DND-41 (cell line): ENCODE measurements at places on chromosomes 16 and 17.

- no peak for DNase-seq
These were observed 14.2 kb downstream of the RAB40B start for GRCh38 chr17:82684228-82684841.

DNA sequence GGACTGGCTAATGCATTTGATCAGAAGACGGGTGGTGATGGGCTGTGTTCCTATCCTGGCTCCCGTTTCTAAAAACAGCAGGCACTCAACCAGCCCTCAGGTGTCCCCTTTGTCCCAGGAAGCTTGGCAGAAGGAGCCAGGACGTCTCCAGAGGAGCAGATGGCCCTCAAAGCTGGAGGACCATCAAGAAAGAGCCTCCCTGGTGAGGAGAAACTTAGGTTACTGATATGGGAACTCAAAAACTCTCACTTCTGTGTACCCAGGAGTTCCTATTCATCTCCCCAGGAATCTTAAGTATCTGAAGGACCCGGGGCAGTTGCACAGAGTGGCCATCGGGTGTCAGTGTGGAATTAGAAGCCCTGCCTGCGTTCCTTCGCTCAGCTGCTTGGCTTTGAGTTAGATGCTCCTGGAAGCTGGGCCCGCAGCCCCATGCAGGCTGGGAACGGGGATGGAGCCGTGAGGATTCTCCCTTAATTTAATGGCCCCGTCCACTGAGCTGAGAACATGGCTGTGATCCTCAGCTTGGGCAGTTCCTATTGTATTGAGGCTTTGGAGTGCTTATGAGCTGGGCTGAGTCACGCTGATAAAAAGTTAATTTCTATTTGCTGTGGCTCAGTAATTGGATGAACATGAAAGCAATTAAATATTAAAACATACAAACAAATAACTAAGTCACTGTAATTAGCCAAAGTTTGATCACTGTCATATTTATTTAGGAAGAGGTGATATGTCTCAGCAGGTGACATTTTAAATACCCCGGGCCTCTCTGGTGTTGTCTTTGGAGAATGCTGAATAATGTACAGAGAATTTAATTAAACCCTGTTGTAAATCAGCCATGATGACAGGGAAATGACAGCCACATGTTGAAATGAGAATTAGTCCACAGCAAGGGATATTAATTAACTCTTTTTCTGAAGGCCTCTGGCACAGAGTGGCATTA is 402.1 kb downstream of the SEC14L1 start:
- peak; percentile 74 for DNase-seq

DNA sequence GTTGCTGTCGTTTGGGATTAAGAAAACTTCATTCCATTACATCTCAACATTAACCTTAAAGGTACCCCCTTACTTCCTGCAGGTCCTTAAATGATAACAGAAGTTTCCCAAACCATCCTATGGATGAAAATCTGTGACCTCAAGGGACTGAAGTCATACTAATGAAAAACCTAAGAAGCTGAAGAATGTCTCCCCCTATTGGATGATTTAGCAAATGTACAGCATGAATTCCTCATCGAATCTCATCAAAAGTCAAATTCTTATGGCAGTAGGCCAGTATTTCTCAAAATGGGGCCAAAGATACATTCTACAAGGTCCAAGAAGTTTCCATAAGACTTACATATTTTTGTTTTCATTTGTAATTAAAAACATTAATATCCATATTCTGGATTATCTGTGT is 13.5 kb downstream of the SCO1 start:
- DNase-seq: no peak

DNA sequence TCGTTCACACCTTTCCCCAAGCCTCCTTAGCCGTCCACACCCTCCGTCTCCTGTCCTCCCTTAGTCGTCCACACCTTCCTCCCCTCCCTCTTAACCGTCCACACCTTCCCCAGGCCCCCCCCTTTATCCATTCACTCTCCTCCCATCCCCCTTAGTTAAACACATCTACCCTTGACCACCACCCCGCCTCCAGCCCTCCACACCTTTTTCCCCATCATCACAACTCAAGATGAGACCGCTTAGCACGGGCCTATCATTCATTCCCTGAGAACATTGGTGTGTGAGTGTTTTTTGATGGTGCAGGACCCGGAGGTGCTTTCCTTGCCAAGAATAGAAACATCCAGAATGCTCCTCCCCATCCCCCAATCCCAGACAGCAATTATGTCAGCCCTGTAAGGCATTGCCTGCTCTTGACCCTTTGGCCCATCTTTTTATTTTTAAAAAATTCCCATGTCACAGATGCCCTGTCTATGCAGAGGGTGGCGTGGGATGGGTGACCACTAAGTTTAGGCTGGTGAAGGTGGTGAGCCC is 1.4 kb downstream of the TENT4B start:
- no peak for DNase-seq

DNA sequence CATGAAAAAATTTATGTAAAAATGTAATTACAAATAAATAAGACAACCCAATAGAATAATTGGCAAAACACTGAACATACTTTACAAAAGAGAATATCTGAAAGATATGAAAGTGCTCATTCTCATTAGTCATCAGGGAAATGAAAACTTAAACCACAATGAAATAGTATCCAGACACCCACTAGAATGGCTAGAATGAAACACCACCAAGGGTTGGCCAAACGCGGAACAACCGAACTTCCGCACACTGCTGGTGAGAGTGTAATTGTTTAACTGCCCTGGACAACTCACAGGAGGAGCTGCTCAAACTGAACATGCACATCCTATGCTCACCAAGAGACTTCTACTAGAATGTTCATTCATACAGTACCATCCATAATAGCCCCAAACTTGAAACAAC is 5.8 kb upstream of the ZDHHC7 start:
- no peak for DNase-seq

GRCh38 chr17:19619705-19620325 is 28.7 kb upstream of the ALDH3A2 start:
- DNase-seq: no peak

DNA sequence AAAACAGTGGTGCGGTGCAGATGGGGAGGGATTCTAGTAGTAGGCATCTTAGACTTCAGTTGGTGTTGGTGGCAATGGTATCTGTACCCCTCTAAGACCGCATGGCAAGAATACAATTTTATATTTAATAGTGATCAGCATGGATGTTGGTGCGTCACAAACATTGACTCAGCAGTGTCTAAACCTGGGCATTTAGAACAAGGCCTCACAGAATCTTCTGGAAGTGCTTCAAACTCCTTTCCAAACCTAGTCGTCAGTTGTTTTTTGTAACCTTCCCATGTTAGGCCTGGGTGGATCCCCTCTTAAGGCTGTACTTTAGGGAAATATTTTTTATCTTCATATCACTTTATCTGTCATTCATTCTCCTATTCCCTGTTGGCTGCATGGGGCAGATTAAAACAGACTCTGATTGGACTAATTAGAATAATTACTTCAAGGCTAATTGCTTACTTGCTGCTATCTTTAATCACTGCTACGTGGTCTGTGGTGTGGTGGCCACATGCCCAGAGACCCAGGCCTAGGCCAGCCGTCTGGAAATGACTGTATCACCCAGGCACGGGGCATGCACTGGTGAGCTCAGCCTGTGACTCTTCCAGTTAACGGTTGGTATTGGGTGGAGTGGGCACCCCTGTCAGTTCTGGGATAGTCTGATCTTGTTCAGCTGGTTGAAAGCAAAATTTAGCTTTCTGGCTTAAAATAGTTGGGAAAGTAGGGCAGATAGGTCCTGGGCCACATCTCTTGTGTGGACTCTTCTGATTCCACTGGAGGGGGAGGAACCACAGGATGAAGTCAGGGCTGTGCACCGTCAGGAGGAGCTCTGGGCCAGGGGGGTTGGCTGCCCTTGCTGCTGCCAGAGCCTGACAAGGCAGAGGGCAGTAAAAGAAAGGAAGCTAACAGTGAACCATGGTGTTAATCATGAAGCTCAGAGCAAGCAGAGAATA is 4.5 kb downstream of the ALKBH5 start:
- no peak for DNase-seq

- DNase-seq: no peak
These were observed 15.8 kb downstream of the ANKFY1 start for GRCh38 chr17:4247971-4248388.

GRCh38 chr17:2303204-2304188 is at the start of the genes SMG6 and SRR:
TSS of gene SMG6 (minus strand) at chr17:2303785. CDS start at chr17:2303720, 65 bp downstream.
TSS of gene SRR (plus strand) at chr17:2303950. CDS start at chr17:2315561, 11,611 bp downstream.
- peak; percentile 95 for DNase-seq

GRCh38 chr17:55763856-55764255 is 13.0 kb downstream of the PCTP start:
- DNase-seq: no peak

GRCh38 chr16:87048038-87048729 is 269.0 kb downstream of the C16orf95 start:
- DNase-seq: no peak

DNA sequence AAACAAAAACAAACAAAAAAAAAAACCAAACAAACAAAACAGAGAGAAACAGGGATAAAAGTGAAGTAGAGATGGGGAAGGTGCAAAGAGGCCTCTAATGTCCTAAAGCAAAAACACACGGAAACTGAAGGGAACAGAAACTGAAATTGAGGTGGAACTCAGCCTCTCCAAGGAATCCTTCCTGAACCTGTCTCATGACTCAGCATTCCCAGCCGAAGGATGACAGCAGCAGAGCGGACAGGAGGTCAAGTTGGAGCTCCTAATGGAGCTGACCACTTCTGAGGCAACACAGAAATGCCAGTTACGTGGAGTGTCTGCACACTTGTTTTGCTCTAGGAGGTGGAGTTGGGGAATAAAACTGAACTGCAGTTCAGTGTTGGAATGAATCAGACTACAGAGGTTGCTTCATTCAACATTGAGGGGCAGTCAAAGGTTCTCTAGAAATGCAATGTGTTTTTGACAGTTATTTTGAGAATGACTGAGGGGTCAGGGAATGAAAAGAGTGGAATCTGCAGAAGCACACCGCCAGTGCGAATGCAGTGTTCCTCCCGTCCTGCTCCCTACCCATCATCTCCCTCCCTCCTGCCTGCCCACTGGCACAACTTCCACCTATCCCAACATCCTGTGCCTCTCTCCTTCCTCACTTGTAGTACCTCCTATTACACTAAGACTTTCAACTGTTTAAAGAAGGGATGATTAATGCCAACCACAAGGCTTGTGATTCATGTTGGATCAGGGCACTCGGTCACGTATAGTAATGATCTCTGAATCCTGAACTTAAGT is 6.3 kb downstream of the UBE2O start:
- no peak for DNase-seq

GRCh38 chr17:8155996-8156245 is 3.7 kb upstream of the PER1 start:
- no peak for DNase-seq

DNA sequence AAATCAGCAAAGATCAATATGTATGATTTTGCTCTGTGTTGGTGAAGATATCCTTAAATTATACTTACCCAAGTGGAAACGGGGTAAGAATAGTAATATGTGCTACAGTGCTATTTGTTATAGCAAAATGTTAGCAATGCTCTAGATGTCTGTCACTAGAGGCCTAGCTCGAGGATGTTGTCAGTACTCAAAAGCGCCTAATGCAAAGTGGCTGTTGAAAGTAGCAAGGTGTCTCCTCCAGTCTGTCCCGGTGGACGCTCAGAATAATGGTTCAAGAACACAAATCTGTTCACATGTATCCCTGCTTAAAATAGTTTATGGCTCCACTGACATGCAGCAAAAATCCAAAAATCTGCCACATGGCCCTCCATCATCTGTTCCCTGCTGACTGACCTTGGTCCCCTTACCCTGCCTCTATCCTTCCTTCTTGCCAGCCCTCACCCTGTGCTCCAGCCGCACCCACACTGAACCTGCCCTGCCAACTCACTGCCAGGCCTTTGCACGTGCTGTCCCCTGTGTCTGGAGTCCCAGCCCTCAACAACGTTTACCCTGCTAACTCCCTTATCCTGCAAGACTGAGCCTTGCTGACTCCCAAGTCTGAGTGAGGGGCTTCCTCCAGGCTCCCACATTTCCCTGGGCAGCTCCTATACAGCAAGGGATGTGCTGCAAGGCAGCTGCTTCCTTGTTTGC is 9.6 kb upstream of the RNF112 start:
- DNase-seq: no peak

DNA sequence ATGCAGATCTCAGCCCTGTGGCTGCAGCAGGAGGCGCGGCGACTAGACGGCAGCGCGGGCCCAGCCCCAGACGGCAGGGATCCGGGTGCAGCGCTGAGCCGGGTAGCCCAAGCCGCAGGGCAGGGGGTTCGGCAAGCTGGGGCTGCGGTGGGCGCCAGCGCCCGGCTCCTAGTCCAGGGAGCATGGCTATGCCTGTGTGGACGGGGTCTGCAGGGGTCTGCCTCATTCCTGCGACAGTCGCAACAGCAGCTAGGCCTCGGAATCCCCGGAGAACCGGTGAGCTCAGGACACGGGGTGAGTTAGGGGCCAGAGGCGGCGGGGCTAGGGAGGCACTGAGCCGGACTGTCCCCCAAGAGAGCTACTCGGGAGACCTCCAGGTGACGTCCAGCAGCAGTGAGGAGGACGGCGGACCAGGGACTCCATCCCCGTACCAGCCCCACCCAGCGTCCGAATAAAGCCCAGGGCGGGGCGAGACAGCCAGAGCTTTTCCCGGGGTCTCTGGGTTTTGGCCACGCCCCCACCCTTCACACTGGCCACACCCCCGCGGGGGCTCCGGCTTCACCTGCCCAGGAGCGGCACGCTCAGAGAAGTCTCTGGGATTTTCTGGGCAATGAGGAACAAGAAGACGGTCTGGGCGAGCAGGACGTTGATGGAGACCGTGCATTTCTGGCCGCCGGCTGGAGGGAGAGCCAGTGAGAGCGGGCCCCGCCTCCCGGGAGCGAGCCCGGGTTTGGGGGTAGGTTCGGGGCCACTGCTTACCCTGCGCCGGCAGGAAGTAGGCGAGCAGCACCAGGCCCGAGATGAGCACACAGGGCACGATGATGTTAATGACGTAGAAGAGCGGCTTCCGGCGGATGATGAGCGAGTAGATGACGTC is 1.1 kb downstream of the C17orf107 start:
- DNase-seq: no peak

DNA sequence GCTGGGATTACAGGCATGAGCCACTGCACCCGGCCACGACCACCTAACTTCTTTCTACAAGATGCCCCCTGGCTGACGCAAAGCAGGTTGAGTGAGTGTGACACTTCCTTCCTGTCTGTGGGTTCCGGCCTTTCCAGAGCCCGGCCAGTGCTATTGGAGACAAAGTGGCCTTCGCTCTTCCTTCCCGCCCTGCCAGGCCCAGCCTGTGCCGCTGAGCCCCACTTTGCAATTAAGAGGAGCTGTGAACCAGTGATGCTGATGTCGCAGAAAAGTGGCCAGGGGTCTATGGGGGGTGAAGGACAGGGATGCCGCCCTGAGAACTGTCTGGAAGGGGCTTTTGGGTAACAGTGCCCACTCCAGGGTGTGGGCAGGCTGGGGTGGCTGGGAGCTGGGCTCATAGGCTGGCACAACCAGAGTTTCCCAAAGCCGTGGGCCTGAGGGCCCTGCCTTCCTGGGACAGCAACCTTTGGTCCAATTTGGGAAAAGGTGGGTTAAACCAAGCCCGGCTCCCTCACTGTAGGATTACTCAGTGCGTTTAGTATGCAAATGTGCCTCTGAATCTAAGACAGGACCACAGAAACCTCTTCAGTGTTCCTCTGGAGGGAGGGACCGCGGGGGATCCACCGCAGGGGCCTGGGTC is 174.9 kb downstream of the SEC14L1 start:
- DNase-seq: no peak
